ENCODE measurements at places on chromosomes 6 and 20.

DNA sequence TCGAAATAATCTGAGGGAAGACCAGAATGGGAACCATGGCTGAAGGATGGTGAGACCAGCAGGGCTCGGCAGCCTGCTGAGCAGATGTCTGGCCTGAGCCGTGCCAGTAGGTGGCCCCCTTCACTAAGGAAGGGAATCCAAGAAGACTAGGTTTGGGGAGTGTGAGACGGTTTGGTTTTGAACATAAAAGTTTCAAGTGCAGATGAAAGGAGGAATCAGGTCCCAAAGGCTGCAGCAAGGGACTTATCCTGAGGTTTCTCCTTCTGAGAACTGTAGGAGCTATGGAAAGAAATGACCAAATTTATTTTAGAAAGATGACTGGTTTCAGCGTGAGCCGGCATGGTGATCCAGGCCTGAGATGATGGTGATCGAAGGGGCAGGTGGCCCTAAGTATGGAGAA, 4.6 kb upstream of the OSER1 start:
- DNase-seq = peak; percentile 48

GRCh38 chr20:297098-297924, at the start of gene ZCCHC3:
ZCCHC3 (plus strand) TSS chr20:297570; CDS start chr20:297587, 17 bp downstream.
- peak; percentile 95 for DNase-seq

GRCh38 chr6:151679081-151679480, 128.4 kb upstream of the ESR1 start:
- no peak for DNase-seq

- no peak for DNase-seq
Measured at GRCh38 chr6:113921299-113921904, 49.5 kb downstream of the HDAC2 start.

GRCh38 chr6:63947792-63948529, 312.4 kb downstream of the PHF3 start:
- no peak for DNase-seq

- DNase-seq = no peak
Measured at GRCh38 chr6:52065621-52066020, 21.8 kb downstream of the PKHD1 start.

DNA sequence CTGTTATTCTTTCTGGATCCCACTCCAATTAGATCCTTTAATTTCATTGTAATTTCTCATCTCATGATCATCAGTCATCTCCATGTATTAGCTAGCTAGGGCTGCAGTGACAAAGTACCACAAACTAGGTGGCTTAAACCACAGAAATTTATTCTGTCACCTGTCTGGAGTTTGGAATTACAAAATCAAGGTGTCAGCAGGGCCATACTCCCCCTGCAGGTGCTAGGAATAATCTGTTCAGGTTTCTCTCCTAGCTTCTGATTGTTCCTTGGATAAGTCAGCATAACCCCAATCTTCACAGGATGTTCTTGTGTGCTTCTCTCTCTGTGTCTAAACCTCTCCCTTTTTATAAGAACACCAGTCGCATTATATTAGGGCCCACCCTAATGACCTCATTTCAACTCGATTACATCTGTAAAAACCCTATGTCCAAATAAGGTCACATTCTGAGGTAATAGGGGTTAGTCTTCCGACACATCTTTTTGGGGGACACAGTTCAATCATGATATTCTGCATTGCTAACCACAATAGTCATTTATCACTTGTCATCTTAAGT, 40.5 kb downstream of the BEND6 start:
- no peak for DNase-seq

DNA sequence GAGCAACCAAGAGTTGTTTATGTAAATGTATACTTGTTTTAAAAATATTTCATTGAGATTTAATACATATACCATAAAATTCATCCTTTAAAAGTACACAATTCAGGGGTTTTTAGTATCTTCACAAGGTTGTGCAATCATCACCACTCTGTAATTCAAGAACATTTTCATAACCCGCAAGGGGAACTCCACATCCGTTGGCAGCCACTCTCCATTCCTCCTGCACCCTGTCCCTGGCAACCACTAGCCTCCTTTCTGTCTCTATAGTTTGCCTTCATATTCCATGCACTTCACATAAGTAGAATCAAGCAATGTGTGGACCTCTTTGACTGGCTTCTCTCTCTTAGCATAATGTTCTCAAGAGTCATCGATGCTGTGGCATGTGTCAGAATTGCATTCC, 104.2 kb upstream of the PDE10A start:
- DNase-seq = no peak

DNA sequence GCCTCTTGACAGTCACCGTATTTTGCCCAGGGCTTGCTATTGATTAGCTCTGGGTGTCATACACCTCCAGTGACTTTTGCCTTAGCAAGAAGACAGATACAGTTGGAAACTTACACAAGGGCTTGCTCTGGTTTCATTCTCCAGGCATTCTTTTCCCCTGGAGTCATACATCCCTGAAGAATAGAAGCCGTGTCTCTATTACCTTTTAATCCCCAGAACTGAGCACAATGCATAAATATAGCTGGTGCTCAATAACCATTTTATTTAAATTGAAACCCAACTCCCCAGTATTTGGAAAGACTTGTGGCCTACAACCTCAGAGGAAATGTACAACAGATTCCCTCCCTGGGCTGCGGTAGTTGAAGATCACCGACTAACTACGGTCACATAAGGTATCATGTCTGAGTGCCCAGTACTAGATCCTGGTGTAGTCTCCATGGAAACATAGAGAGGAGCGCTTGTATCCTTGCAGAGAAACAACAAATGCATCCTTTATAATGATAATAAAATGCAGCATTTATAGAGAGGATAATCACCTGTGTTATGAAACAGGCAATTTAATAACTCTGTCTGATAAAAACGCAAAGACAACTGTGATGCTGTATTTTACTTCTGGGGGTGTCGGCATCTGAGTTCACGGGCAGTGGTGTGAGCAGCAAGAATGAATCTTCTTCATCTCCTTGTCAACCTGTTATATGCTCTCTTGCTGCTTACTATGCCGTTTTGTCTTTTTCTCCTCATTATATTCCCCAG, 401.2 kb upstream of the AGPAT4 start:
- no peak for DNase-seq

DNA sequence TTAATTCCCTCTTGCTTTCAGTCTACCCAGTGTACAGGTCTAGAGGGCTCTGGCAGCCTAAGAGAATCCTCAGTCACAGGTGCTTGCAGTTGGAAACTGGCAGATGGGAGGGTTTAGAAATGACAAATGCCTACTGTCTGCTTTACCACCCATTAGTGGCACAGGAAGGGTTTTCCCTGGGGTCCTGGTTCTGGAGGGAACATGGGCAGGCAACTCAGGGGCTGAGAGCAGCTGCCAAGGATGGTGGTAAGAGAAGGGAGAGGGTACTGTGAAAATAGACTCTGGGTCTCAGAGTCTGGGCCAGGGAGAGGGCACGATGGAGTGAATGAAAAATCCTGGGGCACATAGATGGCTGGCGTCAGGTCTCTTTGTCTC, 103.5 kb downstream of the TCP11 start:
- DNase-seq = no peak

All from GM13977 (cell line).